T-helper 17 cell (primary cell): ENCODE measurements at places on chromosomes 4 and X.
A peak's percentile ranks its signal among the peaks of the same experiment; 100 is the strongest.

DNA sequence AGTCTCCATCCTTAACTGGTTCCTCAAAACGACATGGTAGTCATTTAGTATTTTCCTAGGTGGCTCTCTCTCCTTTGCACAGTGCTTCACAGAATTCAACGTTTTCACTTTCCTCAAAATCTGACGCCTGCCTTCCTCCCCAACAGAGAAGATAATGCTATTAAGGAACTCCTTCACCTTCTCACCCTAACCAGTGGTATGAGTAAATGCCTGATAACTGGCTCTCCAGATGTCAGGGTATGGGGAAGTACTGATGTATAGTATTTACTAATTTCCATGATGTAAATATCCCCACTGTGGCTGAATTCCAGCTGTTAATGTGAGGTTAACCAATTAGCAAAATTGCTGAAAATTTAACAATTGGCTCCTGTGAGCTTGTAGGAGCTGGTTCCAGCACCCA is 28.8 kb upstream of the NSUN7 start:
- no peak for DNase-seq

GRCh38 chr4:155263480-155263879 is 55.0 kb downstream of the NPY2R start:
- no peak for DNase-seq

DNA sequence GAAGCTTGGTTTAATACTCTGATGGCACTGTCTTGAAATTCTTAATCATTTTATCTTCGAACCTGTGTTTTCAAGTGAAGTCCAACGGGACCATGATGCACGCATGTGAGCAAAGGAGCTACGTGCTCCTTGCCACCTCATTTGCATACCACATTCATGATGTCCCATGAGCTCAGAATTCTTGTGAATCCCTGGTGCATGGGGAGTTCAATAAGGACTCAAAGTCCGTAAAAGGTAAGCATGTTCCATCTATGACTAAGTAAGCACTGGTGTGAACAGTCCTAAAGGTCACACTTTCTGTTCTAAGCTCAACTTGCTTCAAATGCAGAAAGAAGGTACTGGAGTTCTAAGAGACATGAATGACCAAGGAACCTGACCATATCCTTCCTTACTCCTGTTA is 13.1 kb upstream of the GPM6B start:
- no peak for DNase-seq

- DNase-seq: no peak
These were observed 313.2 kb downstream of the PTTG2 start for GRCh38 chr4:38273407-38273806.

- no peak for DNase-seq
These were observed at the start of gene PPBP for GRCh38 chr4:73988061-73988460. PPBP (minus strand) TSS chr4:73988190; CDS start chr4:73988103, 87 bp downstream.

GRCh38 chr4:159201168-159201567 is 98.3 kb downstream of the RAPGEF2 start:
- no peak for DNase-seq

- peak; percentile 9 for DNase-seq
These were observed 657 bp downstream of the TCEAL8 start for GRCh38 chrX:103254171-103254824.

GRCh38 chrX:133415276-133416105 is at the start of gene GPC4:
GPC4 (minus strand) TSS chrX:133415489; CDS start chrX:133414965, 524 bp downstream.
- no peak for DNase-seq
